ENCODE measurements at places on chromosomes 1 and 21. TPM values are rescaled to one million over a fixed set of nuclear protein-coding genes. Genes with fewer than 3 reads are reported as not detected.

DNA sequence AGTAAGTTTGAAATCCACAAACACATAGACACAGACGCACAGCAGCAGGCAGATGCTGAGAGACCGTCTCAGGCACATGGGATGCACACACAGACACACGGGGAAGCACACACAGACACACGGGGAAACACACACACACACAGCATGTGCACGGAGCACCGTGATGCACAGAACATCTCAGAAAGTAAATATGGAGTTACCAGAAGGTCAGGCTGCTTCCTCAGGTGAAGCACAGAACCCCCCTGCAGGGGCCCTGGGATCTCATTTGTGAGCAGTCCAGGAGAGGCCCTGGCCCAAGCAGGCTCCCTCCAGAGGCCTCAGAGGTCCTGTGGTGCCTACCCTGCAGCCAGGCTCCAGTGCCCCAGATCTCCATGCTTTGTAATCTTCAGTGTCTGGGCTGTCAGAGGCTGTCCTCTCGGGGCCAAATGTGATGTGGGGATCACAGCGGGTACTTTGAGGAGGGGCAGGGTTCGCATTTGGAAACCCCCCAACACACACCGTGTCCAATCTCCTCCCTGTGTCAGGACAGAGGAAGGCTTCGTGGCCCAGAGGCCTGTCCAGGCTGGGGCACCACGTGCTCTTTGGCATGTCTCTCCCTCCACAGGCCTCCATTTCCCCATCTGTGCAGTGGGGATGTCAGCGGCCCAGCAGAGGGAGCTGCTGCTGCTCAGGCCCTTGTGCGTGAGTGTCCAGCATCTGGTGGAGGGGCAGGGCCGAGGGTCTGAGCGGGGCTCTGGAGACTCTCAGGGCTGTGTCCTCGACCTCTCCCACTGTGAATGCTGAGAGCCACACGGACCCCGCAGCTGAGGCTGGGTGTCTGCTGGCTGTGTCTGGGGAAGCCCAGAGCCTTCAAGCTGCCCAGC is 23.0 kb upstream of the PRSS38 start:
- no peak for DNase-seq

Gene OR2T11
- not detected for total RNA-seq

GRCh38 chr1:232306269-232306961 is 323.5 kb downstream of the SIPA1L2 start:
- DNase-seq: peak; percentile 3

DNA sequence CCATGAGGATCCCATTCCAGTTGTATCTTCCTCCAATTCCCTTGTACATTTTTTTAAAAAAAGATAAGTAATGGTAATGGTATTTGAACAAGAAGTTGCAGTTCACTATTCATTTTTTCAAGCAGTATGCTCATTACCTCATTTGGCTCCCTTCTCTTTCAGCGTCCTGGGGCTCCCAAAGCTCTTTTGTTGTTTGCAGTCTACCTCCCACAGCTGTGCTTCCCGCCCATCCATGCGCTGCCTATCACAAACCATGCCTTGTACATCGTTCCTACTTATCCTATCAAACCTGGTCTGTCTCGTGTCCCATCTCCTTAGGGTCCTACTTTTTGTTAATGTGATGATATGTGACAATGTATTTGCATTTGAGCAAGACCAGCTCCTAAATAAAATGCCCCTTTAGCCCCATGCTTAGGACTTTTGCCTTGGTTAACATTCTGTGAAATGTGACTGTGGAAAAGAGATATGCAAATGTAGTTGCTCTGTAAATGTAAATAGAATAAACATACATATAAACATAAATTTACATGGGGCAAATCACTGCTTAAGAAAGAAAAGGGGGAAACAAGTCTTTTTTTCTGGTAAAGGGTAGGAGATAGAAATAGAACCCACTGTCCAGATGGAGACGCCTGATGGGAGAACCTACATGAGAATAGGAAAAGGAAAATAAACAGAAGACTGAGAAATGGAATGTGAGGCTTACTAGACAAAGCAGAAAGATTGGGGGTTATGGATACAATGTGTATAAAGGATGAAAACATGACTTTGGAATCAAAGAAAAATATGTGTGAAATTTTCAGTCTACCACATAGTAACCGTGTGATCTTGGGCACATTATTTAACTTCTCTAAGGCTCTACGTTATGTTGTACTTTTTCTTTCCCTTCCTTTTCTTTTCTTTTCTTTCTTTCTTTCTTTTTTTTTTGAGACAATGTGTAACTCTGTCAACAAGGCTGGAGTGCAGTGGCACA is 59.8 kb upstream of the PLXNA2 start:
- no peak for DNase-seq

Gene KCNJ6
- 0.15 TPM for total RNA-seq

Gene SLC30A10
- total RNA-seq: not detected

- DNase-seq: no peak
These were observed 110.4 kb upstream of the IFFO2 start for GRCh38 chr1:19066874-19067181.

GRCh38 chr1:59163268-59164092 is 133.4 kb upstream of the FGGY start:
- DNase-seq: peak; percentile 95

Gene ACTL8
- total RNA-seq: 0.39 TPM

DNA sequence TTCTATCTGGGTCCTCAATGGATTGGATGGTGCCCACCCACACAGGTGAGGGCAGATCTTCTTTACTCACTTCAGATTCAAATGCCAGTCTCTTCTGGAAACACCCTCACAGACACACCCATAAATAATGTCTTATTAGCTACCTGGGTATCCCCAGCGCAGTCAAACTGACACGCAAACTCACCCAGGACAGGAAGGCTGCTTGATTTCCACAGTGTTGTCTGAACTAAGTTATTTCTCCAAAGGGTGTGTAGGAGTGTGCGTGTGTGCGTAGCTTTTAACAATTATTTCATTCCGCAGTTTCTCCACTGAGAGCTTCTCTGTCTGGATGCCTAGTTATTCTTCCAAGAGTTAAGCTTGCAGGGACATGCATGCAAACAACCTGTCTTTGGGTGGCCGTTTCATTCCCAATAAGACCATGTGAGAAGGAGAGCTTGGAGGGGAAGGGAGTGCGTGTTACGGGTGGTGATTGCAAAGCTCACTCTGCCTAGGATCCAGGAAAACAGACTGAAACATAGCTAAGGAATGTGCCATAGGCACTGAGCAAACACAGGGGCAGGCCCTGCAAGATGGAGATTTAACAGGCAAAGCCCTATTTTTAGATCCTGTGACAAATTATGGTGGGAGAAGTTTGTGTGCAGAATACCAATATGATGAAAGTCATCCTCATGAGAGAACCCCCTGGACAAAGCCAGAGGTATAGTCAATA is 269.7 kb downstream of the DYRK1A start:
- peak; percentile 75 for DNase-seq

GRCh38 chr1:175602026-175602585 is 141.3 kb downstream of the TNR start:
- DNase-seq: no peak

- peak; percentile 40 for DNase-seq
These were observed 19.6 kb upstream of the ZNF648 start for GRCh38 chr1:182080955-182081582.

DNA sequence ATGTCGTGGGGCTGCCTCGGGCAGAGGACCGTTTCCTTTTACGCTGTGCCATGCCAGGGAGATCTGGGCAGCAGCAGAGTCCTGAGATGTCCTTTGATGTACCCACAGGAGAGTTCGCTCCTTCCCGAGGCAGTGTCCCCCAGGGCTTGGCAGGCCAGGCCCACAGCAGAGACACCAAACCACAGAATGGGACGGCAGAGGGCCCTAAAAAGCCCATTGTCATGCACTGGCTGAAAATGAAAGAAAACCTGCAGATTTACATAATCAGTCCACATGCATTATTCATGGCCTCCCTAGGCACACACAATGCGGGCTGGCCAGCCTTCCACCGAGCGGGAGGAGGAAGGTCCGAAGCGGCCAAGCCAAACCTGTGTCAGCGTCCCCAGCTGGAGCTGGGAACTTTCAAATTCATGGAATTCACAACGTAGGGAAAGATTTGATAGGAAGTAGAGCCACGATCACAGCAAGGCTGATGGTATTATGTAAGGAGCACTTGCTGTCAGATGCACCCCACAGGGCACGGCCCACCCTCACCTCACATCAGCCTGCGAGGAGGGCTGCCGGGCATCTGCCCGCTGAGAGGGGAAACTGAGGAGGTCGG is 25.3 kb upstream of the EFHD2 start:
- DNase-seq: peak; percentile 88

Gene KCNQ4
- total RNA-seq: 0.05 TPM

Gene GJA8
- total RNA-seq: not detected

DNA sequence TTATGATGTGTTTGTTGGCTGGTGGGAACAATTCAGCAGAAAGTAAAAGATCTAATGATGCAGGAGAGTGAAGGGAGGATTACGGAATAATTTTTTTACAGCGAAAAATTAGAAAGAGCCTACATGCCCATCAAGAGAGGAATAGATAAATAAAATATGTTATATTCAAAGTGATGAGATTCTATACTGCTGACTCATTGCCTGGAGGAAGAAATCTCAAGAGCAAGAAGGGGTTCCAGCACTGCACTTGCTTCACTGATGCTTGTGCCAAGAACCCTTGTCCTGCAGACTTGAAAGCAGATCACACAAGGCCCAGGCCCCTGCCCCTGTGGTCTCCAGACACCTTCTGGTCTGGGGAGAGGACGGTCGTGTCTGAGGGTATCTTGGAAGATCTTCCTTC is 295.1 kb upstream of the POU3F1 start:
- no peak for DNase-seq

GRCh38 chr21:24514081-24514733 is 1093.1 kb downstream of the MRPL39 start:
- DNase-seq: peak; percentile 0

DNA sequence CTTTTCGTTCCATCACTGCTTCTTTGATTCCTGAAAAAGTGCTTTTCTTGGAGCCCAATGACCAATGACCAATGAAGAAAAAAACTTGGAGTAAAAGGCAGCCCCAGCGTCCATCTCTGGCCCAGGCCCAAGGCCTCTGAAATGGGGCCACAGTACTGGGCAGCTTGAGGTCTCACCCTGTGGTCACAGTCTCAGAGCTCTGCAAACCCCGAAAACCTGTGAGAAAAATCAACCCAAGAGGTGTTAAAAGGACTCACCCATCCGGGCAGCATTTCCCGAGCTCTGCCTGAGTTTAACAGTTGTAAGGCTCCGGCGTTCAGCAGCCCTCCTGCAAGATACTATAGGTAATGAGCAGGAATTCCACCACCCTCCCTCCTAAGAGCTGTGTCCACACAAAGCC is 2.1 kb upstream of the EFHD2 start:
- no peak for DNase-seq

DNA sequence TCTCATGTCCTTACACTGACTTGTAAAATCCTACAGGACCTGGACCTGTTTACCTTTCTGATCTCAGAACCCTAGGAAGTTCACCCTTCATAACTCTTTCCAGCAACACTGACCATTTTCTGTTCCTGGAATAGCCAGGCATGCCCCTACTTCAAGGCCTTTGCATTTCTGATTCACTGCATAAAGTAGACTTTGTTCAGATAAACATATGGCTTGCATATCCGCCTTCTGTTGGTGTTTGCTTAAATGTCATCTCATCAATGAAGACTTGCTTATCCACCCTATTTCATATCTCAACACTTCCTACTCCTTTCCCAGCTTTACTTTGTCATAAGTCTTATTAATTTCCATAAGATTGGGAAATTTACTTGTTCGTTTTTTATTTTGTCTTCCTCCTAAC is 57.4 kb downstream of the HSPA13 start:
- no peak for DNase-seq

DNA sequence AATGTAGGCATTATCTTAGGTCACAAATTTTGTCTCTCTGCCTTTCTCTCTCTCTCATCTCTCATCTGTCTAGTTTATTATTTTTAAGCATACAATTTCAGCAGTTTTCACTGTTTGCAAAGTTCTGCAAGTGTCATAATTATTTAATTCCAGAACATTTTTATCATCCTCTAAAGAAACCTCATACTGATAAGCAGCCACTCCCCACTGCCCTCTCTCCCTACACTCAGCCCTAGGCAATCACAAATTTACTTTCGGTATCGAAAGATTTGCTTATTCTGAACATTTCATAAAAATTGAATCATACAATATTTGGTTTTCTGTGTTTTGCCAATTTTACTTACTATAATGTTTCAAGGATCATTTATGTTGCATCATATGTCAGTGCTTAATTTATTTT is 16.6 kb downstream of the OR6Y1 start:
- no peak for DNase-seq

GRCh38 chr1:202915146-202915545 is 11.9 kb downstream of the KLHL12 start:
- no peak for DNase-seq

GRCh38 chr1:234996245-234996757 is 132.3 kb downstream of the TOMM20 start:
- peak; percentile 60 for DNase-seq

Gene KLHDC7A
- not detected for total RNA-seq

Gene LIPI
- total RNA-seq: not detected

DNA sequence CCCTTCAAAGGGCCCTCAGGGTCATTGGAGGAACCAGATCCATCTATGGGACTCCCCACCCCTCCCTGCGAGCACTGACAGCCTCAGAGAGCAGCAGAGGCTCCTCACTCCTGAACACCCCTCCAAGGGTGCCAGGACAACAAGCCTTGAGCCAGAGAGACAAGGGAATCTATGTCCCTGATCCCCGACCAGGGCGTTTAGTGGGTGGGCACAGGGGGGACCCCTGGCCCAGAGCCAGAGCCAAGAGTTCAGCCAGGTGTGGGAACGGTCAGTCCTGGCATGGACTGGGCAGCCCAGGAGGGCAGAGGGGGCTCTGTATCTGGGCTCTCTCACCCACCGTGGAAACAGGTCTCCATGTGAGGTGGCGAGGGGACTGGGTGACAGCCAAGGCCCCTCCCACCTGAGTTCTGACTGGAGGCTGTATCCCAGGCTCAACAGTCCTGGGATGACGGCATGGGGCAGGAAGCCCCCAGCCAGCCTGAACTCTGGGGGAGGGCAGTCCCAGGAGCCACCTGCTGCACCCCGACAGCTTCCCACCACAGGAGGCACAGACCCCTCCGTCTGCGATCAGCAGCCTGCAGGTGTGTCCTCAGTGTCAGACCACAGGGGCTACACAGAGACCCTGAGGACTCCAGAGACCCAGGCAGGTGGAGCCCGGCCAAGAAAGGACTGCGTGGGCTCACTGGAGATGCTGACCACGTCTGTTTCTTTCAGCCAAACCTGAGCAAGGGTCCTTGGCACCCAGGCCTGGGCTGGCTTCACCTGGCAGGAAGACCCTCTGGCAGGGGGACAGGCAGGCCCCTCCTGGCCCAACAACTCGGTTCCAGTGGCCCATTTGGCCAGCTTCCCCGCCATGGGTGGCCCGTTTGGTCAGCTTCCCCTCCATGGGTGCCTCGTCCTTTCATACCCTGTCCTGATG is 11.2 kb upstream of the SRARP start:
- no peak for DNase-seq

- DNase-seq: no peak
These were observed 22.9 kb upstream of the SUMO3 start for GRCh38 chr21:44840771-44841170.

GRCh38 chr1:168112673-168113305 is 23.9 kb downstream of the GPR161 start:
- DNase-seq: peak; percentile 95

DNA sequence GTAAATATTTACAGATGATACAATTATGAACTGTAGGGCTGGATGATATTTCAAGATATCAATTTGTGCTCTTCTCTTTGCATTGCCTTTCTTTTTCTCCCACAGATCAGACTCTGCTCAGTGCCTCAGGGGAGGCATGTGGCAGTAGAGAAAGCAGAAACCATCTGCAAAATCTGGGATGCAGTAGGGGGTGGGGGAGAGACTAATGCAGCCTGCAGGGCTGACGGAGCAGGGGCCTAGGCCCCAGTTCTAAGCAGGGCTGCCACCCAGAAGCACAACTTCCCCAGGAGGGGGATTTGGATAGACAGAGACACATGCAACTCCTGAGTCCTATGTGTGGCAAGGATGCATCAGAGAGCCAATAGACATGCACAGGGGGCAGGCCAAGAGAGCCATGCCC is 511.6 kb downstream of the SMYD3 start:
- DNase-seq: no peak

Measured in M059J (cell line).